ENCODE measurements at places on chromosomes 2 and 18.

- no peak for DNase-seq
These were observed 86.7 kb upstream of the UBE2E3 start for GRCh38 chr2:180893752-180894151.

- DNase-seq: no peak
These were observed 72.3 kb downstream of the OTX1 start for GRCh38 chr2:63122921-63123320.

DNA sequence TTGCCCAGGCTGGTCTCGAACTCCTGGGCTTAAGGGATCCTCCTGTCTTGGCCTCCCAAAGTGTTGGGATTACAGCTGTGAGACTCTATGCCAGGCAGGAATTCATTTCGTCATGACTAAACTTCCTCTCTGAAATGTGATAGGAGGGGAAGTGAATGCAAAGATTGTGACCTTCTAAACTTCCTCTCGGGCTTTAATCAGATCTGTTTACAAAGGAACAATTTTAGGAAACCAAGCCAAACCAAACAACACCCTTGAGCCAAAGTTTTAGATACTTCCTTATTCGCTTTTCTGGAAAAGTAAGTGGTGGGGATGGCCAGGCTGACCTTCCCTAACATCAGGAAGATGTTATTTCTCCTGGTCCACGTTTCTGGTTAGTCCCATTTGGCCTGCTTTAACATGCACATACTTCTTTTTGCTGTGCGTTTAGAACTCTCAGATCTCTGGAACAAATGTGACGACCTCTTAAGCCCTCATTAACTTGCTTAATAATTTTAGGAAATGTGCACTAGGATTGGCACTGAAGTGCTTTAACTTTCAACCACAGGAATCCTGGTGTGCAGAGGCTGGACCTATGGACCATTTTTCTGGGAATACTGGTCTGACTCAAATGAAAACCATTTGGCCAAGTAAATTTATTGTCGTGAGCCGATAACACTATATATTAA is 33.2 kb upstream of the YES1 start:
- no peak for DNase-seq

DNA sequence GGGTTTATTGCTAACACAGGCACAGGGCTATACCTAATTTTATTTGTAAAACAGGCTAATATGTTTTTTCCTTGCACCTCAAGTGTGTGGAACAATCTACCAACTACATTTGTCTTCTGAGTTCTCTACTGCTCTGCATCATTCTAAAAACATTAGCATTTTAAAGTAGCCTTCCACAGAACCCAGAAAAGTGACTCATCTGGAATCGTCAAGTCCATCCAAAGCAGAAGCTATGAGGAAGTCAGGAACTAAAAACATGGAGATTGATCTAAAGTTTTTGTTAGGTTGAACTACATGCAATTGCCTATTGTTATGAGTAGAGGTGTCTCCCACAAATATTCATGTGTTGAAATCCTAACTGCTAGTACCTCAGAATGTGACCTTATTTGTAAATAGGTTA is 70.9 kb downstream of the SUCLG1 start:
- DNase-seq: no peak

DNA sequence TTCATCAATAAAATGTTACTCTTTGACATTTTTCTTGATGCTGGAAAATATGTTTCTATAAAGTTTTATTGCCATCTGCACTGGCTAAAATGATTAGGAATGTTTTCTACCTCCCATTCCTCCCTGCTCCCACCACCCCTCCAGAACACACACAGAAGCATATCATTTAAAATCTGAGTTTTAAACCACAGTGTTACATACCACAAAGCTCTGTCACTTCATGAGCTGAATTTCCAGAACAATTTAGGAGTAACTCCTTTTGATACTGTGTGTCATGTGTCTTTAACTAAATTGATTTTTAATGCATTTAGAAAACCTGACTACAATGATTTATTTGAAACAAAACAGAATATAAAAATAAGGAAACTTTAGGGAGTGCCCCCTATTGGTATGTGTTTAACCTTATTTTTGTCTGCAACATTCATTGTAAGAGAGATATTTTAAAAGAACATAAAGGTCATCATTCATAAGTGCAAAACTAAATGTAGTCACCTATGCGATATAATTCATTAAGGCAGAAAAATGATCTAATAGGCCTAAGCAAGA is 52.0 kb downstream of the FEZ2 start:
- DNase-seq: no peak
